CD4-positive, alpha-beta T cell treated with Interleukin-21 for 1 hour (primary cell): ENCODE measurements at places on chromosomes 4 and X.

- DNase-seq: no peak
Observed at GRCh38 chr4:118718511-118719170, 33.4 kb downstream of the METTL14 start.

DNA sequence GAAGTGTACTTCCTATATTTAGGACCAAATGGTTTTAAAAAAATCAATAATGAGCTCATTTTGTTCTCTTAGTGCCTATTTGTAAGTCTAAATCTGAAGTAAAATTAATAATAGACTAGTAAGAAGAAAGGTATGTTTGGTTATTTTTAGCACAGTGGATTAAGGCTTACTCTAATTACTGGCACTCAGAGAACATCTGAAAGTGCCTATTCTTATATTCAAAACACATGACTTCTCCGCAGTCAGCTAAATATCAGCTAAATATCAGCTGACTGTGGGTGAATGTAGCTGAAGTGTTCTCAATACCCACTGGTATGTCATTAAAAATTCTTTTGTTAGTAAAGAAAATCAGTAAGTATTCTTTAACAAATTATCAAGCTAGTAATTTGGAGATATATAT, 6.0 kb downstream of the AP1S2 start:
- DNase-seq: no peak

DNA sequence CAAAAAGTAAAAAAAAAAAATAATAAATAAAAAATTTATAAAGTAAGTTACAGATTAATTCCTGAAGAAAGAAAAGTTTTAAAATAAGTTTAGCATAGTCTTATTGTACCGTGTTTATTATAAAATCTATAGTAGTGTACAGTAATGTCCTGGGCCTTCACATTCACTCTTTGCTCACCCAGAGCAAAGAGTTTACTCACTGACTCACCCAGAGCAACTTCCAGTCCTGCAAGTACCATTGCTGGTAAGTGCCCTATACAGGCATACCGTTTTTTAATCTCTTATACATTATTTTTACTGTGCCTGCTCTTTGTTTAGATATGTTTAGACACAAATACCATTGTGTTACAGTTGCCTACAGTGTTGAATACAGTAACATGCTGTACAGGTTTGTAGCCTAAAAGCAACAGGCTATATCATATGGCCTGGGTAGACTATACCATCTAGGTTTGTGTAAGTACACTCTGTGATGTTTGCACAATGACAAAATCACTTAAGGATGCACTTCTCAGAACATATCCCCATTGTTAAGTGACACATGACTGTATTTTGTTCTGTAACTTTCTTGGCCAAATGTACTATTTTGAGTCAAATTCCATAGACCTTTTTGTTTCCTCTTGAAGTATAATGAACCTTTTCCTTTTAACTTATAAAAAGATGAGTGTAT, 199.0 kb upstream of the NUDT6 start:
- DNase-seq: no peak

DNA sequence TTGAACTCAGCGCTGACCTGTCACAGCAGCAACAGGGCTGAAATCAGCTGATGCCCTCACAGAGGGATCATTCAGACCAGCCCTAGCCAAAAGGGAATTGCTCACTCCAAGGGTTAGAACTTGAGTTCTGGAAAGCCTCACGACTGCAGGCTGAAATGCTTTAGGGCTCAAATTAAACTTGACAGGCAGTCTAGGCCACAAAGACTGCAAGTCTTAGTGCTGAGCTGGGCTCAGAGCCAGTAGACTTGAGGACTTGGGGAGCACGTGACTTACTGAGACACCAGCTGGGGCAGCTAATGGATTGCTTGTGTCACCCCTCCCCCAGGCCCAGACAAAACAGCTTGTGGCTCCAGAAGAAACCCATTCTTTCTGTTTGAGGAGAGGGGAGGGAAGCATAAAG, 119.0 kb upstream of the SLC6A14 start:
- no peak for DNase-seq
